ENCODE measurements at places on chromosomes 5 and 9. TPM values are rescaled to one million over a fixed set of nuclear protein-coding genes. Genes with fewer than 3 reads are reported as not detected.

DNA sequence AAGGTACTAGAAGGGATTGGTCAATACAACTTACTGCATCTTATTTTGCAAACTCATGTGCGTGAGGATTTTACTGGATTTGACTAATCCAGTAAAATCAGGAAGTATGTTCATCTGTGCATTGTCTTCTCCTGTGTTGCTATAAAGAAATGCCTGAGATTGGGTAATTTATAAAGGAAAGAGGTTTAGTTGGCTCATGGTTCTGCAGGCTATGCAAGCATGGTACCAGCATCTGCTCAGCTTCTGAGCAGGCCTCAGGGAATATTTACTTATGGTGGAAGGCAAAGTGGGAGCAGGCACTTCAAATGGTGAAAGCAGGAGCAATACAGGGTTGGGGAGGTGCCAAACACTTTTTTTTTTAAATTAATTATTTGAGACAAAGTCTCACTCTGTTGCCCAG lies 2199.5 kb upstream of the WWC1 start:
- DNase-seq = no peak

DNA sequence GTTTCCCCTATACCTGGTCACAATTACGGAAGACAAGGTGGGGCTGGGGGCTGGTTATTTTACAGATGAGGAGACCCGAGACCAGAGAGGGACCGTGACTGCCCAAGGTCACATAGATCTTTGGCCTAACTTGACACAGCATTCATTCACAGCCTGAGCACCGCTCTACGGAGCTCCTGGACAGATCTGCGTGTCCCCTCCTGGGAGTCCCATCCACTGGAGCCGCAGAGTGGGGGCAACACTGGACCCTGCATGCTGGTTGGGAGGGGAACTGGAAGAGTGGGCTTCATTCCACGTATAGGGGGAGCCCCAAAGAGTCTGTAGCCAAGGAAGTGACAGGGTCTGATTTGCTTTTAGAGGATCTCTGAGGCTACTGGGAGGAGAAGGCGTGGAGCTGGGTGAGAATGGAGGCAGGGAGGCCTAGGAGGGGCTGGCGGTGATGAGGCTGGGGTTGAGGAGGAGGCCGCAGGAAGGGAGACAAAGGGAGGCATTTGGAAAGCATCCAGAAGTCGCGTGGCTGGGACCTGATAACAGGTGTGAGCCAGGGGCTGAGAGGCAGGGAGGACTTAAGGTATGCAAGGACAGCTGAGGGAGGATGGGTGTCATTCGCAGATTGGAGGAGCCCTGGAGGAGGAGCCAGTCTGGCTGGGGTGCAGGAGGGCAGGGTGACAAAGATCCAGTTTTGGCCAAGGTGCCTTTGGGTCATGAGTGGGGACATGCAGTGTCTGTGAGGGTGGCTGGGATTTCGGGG lies 64.3 kb upstream of the IER5L start:
- DNase-seq = no peak

- DNase-seq = no peak
Observed at GRCh38 chr5:129853588-129853987, 50.7 kb upstream of the CHSY3 start.

DNA sequence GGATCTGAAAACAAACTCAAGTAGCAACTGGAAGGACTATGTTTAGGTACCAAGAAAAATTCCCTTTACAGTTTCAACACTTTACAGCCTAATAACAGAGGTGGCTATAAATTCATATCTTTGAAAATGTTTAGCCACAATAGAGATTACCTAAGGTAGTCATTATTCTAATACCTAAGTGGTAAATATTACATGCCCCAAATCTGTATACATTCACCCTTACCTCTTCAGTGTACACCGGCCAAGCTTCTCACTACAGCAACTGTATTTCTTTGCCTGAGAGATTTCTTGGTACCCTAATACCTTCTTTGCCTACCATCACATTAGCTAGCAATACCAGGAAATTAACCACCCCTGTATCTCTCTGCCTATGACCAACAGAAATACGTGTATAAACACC lies 154.0 kb downstream of the RFX3 start:
- DNase-seq = no peak

The ACTBL2 gene
- total RNA-seq = not detected

DNA sequence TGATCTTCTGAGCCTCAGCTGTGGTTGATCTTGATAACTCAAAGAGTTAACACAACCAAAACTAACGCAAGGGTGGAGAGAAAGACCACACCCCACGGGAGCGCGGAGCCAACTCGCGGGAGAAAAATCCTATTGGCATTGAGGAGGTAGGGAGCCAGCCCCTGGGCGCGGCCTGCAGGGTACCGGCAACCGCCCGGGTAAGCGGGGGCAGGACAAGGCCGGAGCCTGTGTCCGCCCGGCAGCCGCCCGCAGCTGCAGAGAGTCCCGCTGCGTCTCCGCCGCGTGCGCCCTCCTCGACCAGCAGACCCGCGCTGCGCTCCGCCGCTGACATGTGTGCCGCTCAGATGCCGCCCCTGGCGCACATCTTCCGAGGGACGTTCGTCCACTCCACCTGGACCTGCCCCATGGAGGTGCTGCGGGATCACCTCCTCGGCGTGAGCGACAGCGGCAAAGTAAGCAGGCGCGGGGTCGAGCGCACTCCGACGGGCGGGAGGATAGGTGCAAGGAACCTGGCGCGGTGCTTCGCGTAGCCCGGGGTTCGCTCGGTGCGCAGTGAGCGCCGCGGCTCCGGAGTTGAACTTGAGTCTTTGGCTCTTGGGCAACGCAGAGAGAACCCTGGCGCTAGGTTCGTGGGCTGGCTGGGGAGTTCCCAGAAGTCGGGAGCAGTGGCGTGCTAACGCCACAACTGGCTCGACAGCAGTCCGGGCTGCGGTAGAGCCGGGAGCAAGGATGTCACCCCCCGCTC lies at the start of gene GDA:
Gene GDA (plus strand): TSS at position 210 of the 745 bp plus-strand sequence. CDS start 120 bp downstream, at position 330.
- DNase-seq = no peak

The CCDC183 gene
- 2.5 TPM for total RNA-seq

- DNase-seq = no peak
Observed at GRCh38 chr5:77994943-77995342, 218.8 kb upstream of the TBCA start.

The HDHD3 gene
- total RNA-seq = 11.6 TPM

- no peak for DNase-seq
Observed at GRCh38 chr5:35745193-35745592, 111.5 kb upstream of the IL7R start.

The TRIM14 gene
- 12.6 TPM for total RNA-seq

DNA sequence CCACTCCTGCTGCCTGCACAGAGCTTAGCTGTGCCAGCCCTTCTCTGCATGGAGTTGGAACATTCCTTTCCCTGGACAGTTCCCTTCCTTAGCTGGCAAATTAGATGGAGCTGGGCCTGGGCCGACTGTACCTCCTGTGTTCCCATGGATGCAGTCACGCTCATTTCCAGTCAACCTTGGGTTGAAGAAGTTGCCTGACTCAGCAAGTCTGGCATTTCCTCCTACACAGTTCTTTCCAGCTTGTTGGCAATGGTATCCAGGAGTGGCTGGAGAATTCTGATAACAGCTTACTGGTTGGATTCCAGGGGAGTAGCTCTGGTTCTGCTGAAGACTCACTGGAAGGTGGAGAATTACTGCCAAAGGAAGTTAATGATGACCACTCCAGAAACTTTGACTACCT lies 9.2 kb upstream of the TAF1L start:
- DNase-seq = no peak

DNA sequence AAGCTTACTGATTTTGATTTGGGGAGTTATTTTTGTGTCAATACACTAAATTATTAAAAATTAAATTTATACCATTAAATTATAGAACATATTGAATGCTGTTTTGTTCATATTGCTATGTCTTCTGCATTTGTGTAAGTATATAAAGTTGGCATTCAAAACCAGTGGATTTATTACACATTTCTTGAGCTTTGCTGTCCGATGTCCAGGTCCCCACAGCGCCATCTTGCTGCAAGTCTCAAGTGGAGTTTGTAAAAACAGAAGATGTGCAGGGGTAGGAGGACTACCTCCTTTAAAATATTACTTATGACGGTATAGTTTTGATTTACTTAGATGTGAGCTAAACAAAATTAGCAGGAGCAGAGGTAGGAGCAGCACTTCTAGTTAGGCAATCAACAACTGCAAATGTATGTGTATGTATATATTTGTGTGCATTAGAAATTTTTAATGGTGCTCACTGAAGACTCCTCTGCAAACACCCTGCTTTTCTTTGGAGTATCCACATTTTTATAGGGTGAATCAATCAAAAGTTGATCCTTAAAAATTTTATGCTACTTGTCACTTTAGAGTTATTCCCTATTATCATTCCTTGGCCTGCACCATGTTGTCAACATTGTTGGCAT lies 37.4 kb downstream of the CPEB4 start:
- DNase-seq = no peak

DNA sequence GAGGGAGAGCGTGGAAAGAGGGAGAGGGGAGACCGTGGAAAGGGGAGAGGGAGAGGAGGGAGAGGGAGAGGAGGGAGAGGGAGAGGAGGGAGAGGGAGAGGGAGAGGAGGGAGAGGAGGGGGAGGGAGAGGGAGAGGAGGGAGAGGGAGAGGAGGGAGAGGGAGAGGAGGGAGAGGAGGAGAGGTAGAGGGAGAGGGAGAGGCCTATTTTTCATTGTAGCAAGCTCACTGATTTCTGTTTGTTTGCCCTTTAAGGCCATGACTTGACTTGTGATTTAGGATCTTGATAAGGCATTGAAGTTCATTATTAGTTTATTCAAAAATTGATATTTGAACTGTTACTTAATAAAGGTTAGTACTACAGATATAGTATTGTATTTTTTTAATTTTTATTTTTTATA lies 52.4 kb downstream of the DMXL1 start:
- DNase-seq = no peak

GRCh38 chr5:138111181-138111580 lies 27.3 kb downstream of the WNT8A start:
- no peak for DNase-seq

DNA sequence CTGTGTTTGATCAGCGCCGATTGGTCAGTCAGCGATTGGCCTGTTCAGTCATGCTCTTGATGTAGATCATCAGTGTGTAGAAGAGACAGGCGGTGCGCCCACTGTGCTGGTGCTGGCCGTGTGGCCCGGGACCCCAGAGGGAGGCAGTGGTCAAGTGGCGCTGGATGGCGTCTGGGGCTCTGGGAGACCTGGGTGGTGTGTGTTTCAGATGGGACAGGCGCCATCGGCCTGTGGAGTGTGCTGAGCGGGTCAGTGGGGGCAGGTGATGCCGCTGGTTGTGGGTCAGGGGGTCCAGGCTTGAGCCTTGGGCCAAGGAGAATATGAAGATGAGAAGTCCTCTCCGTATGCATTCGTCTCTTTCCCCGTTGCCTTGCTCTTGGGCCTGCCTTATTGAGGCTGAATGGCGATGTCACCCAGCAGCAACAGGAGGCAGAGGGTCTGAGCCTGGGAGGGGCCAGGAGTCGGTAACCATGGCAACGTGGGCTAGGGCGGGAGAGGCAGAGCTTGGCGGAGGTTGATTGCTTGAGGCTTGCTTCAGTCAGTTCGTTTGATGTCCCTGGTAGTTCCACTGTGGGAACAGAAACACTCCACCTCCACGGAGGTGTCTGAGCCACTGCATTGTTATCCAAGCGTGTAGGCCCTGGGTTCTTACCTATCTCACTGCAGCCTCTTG lies 117.8 kb upstream of the CACNA1B start:
- DNase-seq = no peak

DNA sequence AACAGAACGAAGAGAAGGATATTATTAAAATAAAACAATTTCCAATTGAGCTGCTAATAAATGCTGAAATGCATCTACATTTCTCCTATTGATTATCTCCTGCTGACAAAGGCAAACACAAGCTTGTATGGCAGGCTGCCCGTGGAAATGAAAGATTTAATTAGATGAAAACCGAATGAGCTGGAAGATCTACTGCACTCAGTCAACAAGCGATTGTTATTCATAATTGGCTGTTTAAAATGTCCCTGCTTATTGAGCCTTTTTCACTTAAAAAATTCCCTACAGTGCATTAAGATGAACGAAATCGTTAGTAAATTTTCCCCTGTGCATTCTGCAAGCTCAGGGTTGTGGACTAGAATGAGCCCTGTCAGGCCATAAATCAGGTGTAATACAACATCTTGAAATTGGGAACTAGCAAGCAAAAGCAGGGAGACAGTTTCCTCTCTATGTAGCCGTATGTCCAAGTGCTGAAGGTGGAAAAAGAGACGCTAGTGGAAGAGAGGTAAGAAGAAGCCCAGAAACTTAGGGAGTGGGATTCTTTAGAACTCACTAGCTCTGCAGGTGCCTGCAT lies 28.5 kb upstream of the KIF4B start:
- DNase-seq = no peak

DNA sequence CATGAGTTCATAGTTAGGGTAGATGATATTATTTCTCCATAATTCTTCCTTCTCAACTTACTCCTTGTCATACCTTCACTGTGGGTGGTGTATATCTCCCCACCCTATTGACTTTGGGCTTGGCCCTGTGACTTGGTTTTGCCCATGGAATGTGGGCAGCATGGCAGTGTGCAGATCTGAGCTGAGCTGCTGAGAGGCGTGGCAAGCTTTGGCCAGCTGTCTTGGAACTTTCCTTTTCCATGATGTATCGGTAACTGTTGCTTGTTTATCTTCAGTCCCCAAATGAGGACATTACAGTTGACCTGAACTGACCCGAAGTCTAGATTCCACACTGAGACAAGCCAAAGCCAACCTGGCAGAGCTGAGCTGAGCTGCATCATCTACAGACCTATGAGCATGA lies 70.4 kb downstream of the RALGPS1 start:
- no peak for DNase-seq

- DNase-seq = no peak
Observed at GRCh38 chr5:83891261-83891660, 170.6 kb upstream of the HAPLN1 start.

DNA sequence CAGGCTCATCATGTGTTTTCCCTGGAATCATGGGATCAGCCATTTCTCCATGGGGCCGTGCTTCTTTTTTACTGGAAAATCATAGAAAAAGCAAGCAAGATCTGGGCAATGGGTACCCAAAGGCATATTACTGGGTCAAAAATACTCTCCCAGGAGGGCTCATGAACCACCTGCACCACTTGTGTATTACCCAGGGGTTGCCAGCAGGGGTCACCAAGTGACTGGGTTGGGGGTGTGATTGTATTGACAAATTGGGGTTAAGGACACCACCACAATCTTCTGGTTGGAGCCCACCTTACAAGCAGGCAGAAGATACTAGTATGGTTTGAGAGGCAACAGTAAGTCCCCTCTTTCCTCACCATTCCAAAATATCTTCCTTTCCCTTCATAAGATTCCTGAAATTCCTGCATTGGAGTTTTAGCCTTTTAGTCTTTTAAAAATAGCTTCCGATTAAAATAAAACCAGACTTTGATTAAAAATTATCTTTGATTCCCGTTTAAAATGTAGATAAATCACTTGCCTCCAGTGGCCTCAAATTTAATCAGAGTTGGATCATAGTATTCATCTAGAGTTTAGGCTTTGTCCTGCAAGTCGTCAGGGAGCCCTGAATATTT lies 603.3 kb downstream of the KIF4B start:
- DNase-seq = no peak

The NOP16 gene
- total RNA-seq = 9.3 TPM

GRCh38 chr5:11334404-11334803 lies 569.8 kb downstream of the CTNND2 start:
- DNase-seq = no peak

The TRIM23 gene
- 28.4 TPM for total RNA-seq

The FOXD4L6 gene
- total RNA-seq = not detected

The TMEM250 gene
- total RNA-seq = 23.0 TPM

- no peak for DNase-seq
Observed at GRCh38 chr5:156815988-156816599, 34.0 kb upstream of the PPP1R2B start.

The C5orf34 gene
- total RNA-seq = 1.5 TPM

GRCh38 chr5:79857714-79858409 lies 133.2 kb downstream of the MTX3 start:
- peak; percentile 89 for DNase-seq

GRCh38 chr5:76467216-76467615 lies 64.1 kb downstream of the IQGAP2 start:
- no peak for DNase-seq

Data from sciatic nerve (tissue), 2 donors.